ENCODE measurements at places on chromosomes 5 and 9.

DNA sequence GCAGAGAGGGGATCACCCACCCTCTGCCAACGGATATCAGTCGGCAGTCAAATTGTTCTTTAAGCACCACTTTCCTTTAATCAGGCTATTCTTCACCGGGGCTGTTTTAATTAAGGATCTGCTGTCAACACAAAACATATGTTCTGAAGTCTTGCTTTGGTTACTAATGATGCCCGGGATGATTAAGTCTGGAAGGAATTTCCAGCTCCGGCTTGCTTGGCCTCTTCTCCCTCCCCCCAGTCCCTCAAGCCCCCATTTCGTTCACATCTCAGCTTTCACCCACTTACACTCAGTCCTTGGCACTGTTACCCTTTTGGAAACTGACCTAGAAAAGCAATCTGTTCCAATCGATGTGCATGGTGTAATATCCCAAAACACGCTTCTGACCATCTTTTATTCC is 74.7 kb downstream of the MSX2 start:
- no peak for DNase-seq

DNA sequence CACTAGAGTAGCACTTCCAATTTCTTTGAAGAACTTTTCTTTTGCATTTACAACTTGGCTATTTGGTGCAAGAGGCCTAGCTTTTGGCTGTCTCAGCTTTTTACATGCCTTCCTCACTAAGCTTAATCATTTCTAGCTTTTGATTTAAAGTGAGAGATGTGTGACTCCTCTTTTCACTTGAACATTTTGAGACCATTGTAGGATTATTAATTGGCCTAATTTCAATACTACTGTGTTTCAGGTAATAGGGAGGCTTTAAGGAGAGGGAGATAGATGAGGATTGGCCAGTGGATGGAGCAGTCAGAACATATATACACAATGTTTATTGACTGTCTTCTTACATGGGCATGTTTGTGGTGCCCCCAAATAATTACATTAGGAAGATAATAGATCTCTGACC is 161.7 kb downstream of the GNA14 start:
- no peak for DNase-seq

GRCh38 chr5:158553195-158553961 is 546.3 kb downstream of the EBF1 start:
- DNase-seq: no peak

GRCh38 chr9:9108641-9109040 is 1309.1 kb upstream of the DMAC1 start:
- no peak for DNase-seq

DNA sequence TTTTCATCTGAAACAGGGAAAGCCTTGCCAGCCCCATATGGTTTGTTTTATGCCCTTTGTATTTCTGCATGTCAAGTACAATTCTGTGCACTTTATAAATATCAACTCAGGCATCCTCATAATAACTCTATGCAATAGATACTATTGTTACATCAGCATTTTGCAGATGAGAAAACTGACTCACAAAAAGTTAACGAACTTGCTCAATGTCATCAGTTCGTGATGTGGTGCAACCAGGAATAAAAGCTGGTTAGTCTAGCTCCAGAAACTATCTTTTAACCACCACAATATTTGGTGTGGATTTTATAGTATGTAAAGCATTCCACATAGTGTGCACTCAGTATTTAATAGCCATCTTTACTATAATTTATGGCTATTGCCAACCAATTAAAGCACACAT is 134.9 kb downstream of the MRPS30 start:
- DNase-seq: no peak

DNA sequence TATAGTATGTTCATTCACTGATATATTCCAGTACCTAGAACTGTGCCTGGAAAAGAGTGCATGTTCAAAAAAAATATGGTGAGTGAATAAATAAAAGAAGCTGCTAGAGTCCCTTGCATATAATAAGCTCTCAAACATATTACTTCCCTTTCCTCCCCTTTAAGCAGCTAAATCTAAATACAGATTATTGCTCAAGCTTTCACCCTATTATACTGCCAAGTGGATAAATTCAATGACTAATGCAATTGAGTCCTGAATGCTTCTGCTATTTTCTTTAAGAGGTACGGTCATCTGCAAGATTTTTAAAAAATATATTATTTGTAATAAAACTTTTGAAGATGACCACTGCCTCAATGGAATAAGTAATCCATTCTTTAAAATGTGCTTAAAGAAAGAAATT is 248.4 kb downstream of the PLK2 start:
- DNase-seq: peak; percentile 5

DNA sequence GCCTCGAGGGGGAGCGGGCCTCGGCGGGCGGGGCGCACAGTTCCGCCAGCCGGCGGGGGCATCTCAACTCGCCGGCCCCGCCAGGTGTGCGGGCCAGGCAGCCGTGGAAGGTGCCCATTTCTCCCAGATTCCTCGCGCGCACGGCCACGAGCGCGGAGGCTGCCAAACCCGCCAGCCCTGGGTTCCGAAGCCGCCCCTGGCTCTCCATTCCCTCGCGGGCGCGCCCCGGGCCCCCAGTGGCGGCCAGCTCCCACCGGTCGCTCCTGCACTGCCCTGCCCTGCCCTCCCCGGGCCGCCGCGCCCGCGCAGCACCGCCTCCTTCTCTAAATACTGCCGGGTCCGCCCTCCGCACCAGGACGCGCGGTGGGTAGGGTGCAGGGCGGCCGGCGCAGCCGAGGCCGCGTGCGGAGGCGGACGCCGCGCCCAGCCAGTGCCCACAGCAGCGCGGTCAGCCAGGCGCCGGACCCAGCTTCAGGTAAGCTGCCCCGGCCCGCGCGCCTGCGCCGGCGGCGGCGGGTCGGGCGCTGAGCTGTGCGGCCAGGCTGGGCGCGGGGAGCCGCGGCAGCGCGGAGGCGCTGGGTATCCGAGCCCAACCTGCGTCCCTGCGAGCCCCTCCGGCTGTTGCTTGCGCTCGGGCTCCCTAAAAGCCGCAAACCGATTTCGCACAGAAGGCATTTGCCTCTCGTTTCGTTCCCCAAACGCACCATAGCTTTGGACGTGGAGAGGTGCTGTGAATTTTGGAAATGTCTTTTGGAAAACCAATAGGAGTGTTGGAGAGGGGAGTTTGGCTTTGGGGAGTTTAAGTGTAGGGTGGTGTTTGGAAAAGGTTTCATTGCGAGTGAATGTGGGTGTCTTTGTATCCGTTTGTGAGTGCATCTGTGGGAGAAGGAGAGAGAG is at the start of gene TMEM171:
TMEM171 (plus strand) TSS at position 354 of the 897 bp plus-strand sequence. CDS start 2,799 bp downstream, outside the sequence.
- peak; percentile 5 for DNase-seq

DNA sequence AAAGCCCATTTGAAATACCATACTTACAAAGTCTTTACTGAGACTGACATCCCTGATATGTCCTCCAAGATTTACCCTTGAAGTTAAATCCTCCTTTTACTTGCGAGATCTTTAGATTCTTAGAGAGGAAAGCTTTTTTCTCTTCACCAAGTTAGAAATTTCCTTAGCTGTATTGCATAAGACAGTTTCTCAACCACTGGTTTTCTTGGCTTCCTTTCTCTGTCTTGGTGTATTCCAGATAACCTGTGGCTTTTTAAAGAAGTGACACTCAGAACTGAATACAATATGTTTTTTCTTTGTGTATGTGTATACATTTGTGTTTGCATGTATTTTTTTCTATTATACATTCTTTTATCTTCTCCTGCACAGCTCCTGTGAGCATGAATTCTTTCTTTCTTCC is 65.0 kb downstream of the SNCAIP start:
- DNase-seq: no peak

DNA sequence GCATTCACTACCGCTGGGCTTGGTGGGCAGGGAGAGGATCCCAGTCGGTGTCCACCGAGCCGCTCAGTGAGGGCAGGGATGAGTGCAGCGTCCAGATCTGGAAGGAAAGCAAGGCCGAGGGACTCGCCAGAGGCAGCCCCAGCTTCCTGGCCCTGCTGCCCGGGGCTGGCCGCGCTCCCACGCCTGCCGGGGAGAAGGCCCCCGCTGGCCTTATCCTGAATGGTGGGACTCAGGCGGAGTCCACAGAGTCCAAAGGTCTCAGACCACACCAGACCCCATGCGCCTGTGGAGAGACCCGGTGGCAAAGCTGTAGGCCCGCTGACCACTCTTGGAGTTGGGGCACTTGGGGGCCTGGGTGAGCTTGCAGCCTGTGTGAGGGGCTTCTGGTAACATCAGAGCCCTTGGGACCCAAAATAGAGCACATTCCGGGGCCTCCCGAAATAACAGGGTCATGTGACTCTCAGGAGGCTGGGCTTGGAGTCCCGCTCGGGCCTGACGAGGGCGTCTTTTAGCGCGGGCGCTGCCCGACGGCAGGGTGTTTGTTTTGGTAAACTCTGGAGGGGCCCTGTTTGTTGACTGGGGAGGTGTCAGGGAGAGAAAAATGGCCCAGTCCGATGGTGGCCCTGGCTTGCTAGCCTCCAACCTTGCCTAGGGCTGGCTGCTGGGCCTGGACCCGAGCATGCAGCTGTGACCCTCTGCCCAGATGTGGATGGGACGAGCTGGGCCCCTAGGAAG is 2.8 kb downstream of the RXRA start:
- DNase-seq: no peak

GRCh38 chr9:71858812-71859211 is 52.2 kb downstream of the ABHD17B start:
- DNase-seq: no peak

GRCh38 chr5:179300581-179301180 is 44.6 kb downstream of the ADAMTS2 start:
- no peak for DNase-seq

GRCh38 chr5:126983874-126984266 is 46.5 kb downstream of the MARCHF3 start:
- no peak for DNase-seq

DNA sequence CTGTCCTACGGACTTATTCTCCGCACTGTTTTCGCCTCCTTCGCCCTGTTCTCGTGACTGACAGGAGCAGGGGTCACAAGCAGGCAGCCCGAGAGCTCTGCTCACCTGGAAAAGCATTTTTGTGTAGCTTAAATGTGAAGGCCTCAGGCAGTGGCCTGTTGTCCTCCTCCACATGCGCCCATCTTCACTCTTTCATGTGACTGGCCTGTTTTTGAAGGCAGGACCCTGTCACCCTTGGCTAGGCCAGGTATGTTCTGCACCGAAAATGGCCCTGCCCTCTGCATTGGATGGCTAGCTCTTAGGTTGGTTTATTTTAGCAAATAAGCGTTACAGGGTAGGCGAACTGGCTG is 614 bp upstream of the CPLANE1 start:
- DNase-seq: no peak

DNA sequence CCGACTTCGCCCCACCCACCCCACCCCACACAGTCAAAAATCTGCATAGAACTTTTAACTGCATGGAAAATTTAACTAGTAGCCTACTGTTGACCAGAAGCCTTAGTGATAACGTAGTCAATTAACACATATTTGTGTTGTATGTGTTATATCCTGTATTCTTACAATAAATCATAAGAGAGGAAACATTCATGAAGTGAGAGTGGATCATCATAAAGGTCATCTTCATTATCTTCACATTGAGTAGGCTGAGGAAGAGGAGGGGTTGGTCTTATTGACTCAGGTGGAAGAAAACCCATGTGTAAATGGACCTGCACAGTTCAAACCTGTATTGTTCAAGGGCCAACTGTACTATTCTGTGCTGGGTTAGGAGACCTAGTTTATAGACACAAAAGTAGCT is 31.4 kb downstream of the XPA start:
- no peak for DNase-seq

GRCh38 chr9:105860516-105860915 is 166.2 kb downstream of the TMEM38B start:
- no peak for DNase-seq

Data from suppressor macrophage (primary cell).